NCI-H146 (cell line): ENCODE measurements at places on chromosomes 11 and 22.

GRCh38 chr11:118615282-118615975, 8.0 kb downstream of the PHLDB1 start:
- DNase-seq: no peak

GRCh38 chr11:20058749-20059458, 101.4 kb downstream of the DBX1 start:
- no peak for DNase-seq

DNA sequence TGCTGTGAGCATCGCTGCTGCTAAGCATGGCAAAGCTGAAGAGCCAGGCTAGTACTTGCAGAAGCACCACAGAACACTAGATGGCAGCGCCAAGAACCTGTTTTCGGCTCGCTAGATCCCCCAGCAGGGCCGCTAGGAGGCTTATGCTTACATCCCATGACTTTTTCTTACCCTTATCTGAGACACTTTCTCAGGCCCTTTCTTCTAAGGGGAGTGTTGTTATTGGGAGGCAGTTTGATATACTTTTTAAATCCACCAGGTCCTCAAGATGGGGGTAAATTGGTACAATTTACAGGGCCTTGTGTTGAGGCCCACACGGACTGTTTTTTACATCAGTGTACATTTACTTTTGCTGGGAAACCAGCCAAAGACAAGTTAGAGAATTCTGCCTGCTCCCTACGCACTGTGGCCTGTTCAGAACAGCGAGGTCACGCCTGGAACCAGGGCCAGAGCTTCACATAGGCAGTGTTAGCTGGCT, 4.0 kb downstream of the TRIM6 start:
- DNase-seq: peak; percentile 46

DNA sequence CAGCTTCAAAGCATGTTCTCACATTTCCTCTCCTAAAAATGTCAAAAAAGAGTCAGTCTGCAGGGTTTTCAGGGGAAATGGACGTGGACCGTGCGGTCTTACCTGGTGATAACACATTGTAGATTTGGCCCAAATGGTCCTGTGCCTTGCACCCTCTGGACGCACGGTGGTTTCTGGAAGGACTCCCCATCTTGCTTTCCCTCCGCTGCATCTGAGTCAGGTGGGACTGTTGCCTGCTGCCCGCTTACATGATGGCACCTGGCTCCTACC, 1290.1 kb downstream of the TBC1D22A start:
- DNase-seq: no peak

DNA sequence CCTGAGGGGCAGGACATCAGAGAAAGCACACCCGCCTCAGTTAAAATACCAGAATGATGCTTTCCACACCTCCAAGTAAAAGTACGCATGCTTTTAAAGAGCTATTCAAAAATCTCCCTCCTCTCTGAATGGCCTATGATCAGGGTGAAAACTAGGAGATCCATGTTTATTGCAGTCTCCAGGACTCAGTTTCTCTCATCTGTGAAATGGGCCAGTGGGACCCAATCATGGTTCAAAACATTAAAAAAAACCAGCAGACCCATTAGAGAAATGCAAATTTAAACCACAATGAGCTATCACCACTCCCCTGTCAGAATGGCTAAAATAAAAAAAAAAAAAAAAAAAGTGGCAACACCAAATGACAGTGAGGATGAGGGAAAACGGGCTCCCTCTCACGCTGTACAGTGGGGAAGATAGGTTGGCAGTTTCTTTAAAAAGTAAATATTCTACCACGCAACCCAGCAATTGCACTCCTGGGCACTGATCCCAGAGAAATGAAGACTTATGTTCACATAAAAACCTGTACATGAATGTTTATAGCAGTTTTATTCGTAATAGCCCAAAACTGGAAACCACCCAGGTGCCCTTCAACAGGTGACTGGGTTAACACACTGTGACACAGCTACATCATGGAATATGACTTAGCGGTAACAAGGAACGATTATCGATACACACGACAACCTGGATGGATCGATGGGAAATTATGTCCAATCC, 242.7 kb downstream of the MN1 start:
- DNase-seq: no peak

GRCh38 chr11:90536301-90536700, 313.5 kb upstream of the CHORDC1 start:
- DNase-seq: no peak

GRCh38 chr11:72802822-72803221, 9.0 kb upstream of the STARD10 start:
- no peak for DNase-seq

DNA sequence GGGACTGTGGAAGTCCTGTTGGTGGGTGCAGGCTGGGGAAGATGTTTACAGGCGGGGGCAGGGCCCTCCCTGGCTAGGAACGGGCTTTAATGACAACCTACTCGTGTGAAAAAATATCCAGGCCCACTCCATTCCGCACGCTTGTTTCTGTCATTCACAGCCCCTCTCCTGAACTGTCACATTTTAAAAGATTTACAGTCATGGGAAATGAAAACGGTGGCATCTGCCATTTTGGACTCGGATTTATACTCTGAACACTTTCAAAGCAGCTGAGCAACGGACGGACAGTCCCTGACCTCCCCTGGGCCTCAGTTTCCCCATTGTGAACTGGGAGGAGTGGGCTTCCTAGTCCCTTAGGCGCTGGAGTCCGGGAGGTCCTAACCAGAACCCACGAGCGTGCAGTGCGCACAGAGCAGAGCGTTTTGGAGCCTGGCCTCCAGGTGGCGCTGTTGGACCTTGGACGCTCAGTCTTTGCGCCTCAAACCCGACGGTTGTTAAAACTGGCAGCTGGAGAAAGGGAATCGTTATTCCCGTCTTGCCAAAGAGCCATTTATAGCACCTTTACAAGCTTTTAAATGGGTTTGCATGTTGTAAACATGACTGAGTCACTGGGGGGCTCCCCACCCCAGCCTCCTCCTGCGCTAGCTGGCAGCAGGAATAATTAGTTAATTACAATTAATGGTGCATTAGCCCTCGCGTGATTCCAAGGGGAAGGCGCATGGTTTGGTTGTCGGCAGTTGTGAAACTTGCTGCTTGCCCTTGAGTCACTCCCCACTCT, 75.3 kb downstream of the FBLN1 start:
- DNase-seq: peak; percentile 72

- no peak for DNase-seq
These were observed 164.5 kb upstream of the POU2AF2 start for GRCh38 chr11:111081021-111081511.

DNA sequence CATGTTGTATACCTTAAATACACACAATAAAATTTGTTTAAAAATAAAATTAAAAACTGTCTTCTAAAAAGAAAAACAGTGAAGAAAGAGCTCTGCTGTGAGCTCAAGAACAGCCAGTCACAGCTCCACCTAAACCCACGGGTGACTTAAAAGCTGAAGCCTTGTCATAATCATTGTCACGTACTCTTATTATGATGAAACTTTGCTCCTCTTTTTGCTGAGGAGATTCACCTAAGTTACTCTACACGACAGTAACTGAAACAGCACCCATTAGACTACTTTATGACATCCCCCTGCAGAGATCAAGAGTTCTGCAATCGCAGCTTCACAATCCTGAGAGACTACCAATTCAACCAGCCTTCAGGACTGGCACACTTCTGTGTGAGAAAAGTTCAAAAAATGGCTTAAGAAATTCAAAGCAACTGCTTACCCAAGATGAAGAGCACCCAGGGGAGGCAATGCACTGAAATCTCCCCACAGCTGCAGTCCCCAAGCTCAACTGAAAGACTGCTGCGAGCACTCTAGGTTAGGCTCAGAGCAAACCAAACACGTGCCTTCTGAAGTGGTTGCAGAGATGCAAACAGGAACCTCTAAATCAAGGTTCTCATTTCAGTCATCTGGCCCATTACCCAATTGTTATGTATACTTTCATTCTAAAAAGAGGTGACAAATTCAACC, at the start of gene JAML:
JAML (minus strand) TSS at position 501 of the 678 bp plus-strand sequence. CDS start 10,145 bp downstream, outside the sequence.
- no peak for DNase-seq

DNA sequence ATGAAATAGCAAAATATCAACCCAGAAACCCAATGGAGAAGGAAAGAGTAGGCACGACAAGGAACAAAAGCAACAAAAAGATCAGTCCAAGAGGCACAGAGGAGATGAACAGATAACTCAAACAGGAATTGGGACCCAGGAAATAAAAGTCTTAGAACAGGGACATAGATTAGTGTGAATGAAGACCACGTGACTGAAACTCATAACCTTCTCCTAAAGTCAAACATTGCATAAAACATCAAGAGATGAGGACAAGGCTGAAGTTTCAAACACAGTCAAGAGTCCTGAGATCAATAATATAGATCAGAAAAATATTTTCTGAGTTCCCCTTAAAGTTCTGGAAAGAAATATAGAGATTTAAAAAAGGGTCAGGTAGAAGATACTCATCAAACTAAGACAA, 24.4 kb upstream of the OR56B4 start:
- no peak for DNase-seq

GRCh38 chr11:68792400-68792966, 41.2 kb upstream of the TESMIN start:
- no peak for DNase-seq

DNA sequence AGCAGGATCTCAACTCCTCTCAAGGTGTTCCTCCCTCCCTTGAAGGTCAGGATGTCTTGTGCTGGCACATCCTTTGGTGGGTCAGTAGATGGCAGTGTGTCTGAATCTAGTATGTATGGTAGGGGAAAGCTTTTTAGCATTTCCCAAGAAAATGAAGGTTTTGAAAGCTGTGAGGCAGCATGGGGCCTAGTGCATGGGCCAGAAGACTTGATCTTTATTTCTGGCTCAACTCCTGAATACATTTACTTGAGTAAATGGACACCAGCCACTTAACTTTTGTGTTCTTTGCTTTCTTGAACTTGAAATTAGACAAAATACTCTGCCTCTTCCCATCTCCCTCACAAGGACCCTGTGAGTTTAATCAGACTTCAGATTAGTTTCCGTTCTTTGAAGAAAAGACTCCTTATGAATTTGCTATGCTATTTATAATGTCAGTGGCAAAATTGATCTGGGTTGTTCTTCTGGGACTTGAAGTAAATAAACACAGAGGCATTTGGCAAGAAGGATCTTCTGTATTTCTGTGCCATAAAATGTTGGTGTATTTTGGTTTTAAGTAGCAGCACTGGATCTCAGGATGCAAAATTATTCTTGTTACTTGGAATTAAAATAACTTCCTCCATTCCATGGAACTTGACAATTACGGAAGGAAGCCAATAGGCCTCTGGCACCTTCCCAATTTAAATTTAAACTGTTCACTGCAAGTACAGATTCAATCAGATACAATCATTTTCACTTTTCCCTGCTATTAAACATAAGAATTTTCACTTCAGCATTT, 288.8 kb downstream of the CASP12 start:
- peak; percentile 45 for DNase-seq

DNA sequence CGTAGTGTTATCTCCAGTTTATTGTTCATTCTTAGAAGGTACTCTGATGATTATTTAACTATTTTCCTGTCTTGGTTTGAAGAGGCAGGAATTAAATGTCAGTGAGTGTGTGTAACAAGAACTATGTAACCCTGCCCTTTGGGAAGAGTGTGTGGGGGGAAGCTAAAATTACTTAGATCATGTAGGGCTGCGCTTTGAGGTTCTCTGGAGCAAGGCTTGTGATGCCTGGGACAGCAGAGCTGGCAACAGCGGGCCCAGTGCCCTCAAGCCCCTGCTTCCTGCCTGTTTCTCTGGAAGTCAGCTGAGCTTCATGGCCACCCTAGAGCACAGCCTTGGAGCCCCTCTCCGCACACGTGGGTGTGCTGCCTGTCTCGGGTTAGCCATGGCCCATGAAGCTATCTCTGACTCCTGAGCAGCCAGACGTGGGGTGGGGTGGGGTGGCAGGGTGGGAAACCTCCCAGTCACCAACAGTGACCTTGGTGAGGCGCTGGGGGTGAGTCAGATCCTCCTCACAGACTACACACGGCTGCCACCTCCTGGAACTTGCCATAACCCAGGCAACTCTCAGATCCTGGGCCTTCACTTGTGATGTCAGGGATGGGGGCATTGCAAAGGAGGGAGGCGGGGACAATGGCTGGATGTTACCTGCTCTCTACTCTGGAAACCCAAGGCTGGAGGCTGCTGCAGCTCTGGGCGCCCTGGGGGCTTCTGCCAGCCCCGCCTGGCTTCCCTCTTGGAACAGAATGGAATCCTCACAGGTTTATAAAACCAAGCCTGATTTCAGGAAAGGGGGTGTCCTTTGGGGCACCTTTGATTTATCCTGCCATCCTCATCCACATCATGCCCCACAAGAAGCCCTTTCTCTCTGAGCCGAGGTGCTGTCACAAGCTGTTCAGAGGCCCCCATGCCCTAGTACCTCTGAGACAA, 88.6 kb downstream of the SNX19 start:
- no peak for DNase-seq

DNA sequence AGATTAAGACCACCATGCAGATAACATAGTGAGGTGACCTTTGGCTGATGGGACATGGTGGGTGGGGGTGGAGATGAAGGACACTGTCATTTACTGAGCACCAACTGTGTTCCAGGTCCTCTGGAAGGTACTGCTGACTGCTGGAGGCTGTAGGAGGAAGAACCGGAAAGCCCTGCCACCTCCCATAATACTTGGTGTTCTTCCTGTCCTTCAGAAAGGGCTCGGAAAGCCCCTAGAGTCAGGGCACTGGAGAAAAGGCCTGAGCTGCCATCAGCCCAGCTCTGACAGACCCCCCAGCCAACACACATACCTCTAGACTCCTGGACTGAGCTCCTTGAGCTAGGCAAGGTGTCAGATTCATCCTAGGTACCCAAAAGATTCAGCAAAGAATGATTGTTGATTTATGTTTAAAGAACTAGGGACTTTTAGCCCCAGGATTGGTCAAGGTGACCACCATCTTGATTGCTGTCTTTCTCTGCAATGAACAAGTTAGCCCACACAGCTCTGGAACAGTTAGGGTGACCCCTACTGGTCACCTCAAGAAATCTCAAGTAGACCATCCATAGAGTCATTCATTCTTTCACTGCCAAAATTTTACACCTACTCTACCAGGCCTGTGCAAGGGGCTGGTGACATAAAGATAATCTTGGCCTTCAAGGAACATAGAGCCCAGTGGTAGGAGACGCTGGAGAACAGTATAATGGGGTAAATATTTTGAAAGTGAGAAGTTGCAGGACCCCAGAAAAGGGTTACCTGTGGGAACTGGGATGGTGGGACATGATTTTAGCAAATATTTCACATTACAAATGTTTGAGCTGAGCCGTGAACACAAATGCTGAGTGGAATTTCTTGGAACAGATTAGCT, 39.4 kb downstream of the IRAG1 start:
- DNase-seq: peak; percentile 49

GRCh38 chr11:134480136-134480712, 68.2 kb upstream of the B3GAT1 start:
- DNase-seq: no peak

DNA sequence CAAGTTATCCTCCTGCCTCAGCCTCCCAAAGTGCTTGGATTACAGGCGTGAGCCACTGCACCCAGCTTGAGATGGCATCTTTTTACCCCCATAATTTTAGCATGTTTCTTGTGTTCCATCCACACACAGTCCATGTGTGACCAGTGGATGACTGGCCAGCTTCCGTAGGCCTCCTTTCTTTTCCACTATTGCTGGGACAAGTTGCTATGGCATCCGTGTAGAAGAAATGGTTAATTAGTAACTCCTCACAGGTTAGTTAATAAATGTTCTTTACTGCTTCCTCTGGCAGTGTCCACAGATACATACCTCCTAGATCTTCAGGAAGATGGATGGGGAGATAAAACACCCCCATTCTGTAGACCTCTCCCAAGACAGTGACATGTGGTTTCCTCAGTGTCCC, 154.3 kb upstream of the RASSF10 start:
- no peak for DNase-seq
